ENCODE measurements at places on chromosomes 12 and 14.

DNA sequence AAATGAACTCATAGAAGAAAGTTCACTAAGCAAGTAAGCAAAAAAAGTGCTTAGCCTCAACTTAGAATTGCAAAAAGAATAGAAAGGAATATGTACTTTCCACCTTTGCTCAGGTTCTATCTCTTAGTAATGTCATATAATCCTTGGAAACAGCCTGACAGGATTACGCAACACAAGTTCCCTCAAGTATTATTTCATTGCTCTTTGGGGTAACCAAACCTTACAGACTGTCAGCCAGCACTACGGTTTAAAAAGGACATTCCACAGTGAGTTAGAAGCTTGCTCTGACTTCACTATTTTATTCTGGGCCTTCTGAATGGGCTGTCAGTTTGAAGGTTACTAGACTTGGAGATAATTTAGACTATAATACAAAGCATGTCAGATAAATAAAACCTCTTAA is 264.0 kb downstream of the ATXN7L3B start:
- no peak for DNase-seq

DNA sequence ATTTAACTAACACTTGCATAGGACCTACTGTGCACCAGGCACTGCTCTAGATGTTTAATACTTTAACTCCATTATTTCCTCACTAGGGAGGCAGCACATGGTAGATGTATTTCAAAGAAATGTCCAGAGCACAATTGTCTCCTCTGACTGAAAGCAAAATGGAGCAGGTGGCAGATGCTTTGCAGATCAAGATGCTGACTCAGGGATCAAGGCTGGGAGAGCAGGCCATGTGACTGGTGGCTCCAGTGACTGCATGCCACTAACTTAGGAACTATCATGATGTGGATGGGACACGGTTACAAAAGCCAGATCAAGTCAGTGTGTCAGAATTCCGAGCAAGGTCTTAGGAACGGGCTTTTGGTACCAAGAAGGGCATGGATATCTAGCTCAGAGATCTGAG is 28.2 kb downstream of the SERPINA11 start:
- no peak for DNase-seq

- no peak for DNase-seq
Measured at GRCh38 chr12:113201187-113202177, 16.0 kb downstream of the RITA1 start.

DNA sequence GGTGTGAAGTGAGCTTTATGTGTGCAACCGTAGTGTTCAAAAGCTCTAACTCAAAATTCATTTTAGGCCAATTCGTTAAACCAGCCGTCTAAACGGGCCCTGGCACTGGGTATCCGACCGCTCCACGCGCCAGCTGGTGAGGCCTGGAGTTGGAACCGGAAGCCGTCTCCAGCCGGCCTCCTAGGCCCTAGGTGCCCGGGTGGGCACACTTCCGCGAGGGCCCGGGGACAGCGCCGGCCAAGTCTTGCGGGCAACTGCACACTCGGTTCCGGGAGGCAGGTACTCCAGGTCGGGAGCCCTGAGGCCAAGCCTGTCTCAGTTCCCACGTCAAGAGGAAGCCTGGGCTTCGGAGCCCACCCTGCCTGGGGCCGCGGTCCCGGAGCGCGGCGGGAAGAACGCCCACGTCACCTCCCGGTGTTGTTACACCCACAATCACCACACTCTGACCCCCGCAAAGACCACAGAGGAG is 16.2 kb downstream of the OTX2 start:
- no peak for DNase-seq

- no peak for DNase-seq
Measured at GRCh38 chr14:73753887-73754795, 40.0 kb upstream of the PNMA1 start.

DNA sequence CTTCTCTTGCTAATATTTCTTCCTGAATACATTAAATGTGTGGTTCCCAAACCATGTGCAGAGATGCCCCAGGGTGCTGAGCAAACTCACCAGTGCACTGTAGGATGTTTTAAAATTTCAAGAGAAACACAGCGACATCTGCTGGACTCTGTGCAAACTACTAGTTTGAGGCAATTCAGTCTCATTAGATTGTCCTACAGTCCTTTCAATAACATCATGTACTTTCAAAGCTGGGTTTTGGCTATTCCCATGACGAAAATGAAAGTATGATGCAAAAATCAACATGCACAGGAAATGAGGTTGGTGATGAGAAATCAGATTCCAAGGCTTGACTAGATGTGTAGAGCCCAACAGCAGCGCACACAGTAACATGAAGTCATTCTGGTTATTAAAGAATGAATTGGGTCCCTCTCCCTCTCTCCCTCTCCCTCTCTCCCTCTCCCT is 66.3 kb downstream of the CLIP1 start:
- no peak for DNase-seq

- no peak for DNase-seq
Measured at GRCh38 chr12:73460212-73460611, 1077.4 kb upstream of the ATXN7L3B start.

DNA sequence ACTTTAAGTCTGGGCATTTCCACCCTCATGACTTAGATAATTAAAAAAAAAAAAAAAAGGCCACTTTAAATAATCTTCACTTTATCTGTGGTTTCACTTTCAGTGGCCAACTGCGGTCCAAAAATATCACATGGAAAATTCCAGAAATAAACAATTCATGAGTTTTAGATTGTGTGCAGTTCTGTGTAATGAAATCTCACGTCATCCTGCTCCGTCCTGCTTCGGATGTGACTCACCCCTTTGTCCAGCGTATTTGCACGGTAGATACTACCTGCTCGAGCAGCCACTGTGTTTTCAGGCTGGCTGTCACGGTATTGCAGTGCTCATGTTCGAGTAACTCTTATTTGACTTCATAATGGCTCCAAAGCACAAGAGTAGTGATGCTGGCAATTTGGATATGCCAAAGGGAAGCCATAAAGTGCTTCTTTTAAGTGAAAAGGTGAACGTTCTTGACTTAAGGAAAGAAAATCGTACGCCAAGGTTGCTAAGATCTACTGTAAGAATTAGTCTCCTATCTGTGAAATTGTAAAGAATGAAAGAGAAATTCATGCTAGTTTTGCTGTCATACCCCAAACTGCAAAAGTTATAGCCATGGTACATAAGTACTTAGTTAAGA is 2.4 kb downstream of the E2F7 start:
- no peak for DNase-seq

DNA sequence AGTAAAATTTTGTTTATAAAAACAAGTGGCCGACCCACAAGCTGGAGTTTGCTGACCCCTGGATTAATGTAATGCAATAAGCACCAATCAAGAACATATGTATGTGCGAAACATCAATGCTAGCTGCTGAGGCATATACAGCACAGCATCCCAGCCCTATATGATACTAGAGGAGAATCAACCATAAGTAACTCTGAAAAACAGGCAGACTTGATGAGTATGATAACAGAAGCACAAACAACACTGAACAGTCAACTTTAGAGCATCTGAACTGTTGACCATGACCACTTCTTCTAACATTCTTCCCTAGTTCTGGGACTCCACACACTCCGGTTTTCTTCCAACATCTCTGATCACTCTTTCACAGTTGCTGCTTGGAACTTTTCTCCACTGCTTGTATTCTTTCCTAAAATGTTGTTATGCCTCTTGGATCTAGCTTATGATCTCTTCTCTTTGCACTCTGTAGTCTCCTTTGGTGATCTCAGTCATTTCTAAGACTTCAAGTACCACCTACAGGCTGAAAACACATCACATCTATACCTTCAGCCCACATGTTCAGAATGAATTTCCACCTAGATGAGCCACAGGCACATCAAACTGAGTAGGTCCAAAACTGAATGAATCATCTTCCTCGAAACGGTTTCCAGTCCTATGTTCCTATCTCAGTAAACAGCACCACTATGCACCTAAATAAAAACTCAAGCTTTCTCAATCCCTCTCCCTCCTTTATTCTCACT is 57.2 kb downstream of the STXBP6 start:
- DNase-seq = no peak

DNA sequence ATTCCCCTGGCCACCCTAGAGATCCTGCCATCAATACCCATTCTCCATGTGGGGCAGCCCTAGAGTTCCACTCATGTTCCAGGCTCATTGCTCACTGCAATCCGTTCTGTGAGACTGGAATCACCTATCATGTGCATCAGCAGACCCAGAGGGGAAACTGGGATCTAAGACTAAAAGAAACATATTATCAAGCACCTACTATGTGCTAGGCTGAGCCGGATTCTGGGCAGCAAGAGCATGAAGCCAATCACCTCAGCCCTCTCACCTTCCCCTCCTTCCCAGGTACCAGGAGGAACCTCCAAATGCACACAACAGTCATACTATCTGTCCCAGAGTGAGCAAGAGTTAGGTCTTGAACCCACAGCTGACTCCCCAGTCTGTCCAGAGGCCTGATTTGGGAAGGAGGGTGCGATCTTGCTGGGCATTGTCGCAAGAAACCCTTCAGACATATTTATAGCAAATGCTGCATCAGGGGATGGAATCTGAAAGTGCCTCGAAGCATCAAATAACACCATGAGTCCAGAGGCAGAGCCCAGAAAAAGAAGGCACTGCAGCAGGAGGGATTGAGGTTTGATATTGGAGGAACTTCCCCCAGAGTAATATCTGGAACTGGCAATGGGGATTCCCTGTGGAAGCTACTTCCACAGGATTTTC is 6.7 kb upstream of the CACNB3 start:
- no peak for DNase-seq
